ENCODE measurements at places on chromosomes 3 and 15.

DNA sequence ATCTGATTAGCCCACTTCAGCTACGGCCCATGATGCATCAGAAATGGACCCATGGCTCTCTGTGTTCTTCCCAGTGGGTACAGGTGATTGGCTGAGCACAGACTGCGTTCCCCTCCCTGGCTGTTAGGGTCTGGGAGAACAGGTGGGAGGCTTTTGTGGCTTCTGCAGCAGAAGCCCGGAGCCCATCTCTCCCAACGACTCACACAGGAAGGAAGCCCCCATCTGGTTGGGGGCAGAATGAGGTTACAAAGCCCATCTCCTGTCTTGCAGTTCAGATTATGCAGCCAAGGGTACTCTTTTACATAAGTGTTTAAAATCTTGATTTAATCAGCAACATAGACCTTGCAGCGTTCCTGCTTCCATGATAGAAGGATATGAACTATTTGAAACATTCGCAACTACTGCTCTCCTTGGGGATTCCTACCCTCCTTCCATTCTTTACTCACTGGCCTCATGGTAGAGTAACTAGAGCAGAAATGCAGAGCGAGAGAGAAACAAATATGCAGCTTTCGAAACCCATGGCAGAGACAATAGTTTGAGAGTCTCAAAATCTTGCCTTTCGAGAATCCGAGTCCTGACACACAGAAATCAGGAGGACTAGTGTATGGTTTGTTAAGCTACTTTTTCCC lies 291.3 kb downstream of the TLE3 start:
- no peak for DNase-seq

DNA sequence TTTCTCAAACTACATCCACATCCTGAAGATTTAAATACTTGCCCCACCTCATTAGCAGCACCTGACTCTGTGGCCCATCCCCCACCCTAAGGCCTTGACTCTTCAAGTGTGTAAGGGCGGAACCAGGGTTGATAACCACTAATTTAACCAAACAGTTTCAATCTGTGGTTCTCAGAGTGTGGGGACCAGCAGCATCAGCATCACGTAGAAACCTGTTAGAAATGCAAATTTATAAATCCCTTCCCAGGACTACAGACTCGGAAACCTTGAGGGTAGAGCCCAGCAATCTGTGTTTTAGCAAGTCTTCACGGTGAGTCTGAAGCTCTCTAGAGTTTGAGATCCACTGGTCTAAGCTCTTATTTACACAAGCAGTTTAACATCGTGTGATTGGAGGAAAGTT lies 12.4 kb downstream of the GNB4 start:
- DNase-seq = no peak

GRCh38 chr3:171876680-171877147 lies 33.6 kb downstream of the TMEM212 start:
- peak; percentile 40 for DNase-seq

GRCh38 chr3:105715372-105715771 lies 153.4 kb downstream of the CBLB start:
- no peak for DNase-seq

- no peak for DNase-seq
Observed at GRCh38 chr3:182478369-182478768, 314.9 kb upstream of the ATP11B start.

DNA sequence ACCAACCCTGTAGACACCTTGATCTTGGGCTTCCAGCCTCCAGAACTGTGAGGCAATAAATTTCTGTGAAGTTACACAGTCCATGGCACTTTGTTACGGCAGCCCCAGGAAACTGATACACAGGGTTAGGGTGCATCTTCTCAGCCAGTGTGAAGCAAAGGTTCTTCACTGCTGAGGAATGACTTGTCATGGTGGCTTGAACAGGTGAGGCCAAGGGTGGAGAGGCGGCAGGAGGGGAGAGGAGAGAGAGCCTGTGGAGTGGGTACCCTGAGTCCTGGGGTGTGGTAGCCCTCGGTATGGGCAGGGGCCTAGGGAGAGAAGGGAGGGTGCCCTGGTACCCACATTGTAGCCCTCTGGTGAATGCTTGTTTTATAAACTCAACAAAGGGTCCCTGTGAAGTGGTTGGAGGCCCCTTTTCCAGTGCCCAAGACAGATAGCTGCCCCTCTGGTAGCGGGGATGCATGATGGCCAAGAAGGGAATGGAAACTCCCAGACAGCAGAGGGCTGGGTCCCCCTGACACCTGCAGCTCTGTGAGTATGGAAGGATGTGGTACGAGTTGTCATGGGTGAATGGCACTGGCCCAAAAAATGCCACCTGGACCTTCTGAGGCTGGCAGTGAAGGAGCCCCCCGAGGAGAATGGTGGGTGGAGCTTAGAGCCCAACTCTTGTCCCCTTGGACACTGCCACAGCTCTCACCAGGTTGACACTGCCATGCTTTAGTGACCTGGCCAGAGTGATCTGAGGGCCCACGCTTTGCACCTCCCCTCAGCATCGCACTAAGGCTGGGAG lies 49.6 kb downstream of the SPSB4 start:
- no peak for DNase-seq

DNA sequence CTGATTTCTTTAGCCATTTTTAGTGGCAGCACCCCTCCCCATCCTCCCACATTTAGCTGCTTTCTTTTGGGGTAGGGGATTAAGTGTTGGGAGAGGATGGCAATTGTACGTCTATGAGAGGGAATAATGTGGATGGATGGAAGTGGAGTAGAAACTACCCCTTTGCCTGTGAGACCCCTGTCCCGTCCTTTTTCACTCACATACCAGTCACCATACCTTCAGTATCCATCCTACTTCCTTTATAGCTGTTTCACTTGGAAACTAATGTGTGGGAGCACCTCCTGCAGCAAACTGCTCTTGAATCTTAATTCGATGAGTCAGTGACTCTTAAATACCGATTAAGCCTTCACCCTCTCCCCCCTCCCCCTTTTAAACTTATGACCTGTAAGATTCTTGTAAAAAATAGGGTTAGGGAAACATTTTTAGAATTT lies 730 bp downstream of the SPRED1 start:
- peak; percentile 71 for DNase-seq
